ENCODE measurements at places on chromosomes 12 and 14. TPM values are rescaled to one million over a fixed set of nuclear protein-coding genes. Genes with fewer than 3 reads are reported as not detected.

GRCh38 chr14:58288106-58288792 is 10.1 kb upstream of the ARID4A start:
- DNase-seq, result no peak

- DNase-seq, result no peak
These were observed 8.7 kb downstream of the MMP17 start for GRCh38 chr12:131836714-131837397.

DNA sequence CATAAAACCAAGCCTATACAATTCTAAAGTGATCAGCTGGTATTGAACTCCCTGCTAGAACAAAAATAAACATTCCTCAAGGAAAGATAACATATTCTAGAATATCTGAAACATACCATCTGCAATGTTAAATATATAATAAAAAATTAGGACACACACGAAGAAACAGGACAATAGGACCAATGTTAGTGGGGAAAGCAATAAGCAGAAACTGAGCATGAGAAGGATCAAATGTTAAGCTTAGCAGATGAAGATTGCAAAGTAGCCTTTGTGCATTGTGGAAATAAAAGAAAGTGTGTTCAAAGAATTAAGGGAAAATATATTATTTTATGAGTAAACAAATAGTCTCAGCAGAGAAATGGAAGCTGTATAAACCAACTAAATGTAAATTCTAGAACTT is 180.8 kb downstream of the EPS8 start:
- DNase-seq, result no peak

DNA sequence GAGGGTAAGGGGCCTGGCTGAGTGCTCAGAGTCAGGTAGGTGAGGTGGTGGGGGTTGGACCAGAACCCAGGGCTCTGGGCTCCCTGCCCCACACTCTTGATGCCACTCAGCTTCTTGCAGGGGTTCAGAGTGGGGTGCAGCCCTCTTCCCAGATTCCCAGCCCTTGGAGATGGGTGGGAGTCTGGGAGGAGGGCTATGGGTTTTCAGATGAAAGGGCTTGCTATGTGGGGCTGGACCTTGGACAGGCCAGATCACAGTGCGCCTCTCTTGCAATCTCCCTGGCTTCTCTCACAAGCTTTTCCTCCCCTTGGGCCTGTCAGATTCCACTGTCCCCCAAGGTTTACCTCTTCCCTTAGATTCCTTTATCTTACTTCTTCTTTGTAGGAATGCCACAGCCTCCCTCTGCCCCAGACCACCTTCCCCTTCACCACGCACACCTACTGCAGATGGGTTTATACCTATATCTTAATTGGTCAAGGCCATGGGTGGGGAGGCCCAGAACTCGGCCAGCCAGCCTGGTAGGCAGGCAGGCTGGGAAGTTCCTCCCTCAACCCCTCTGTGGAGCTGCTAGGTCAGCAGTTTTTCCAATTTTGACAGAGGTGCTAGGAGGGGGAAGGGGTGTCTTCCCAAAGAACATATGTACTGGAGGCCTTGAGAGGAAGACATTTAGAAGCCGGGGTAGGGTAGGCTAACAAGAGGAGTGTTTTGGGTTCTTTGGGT is 1.4 kb downstream of the NYNRIN start:
- no peak for DNase-seq

Gene OTOGL
- 0.45 TPM for polyA plus RNA-seq

- no peak for DNase-seq
These were observed 10.1 kb upstream of the NR2C1 start for GRCh38 chr12:95083471-95083870.

Gene RAPGEF3
- 12.1 TPM for polyA plus RNA-seq

DNA sequence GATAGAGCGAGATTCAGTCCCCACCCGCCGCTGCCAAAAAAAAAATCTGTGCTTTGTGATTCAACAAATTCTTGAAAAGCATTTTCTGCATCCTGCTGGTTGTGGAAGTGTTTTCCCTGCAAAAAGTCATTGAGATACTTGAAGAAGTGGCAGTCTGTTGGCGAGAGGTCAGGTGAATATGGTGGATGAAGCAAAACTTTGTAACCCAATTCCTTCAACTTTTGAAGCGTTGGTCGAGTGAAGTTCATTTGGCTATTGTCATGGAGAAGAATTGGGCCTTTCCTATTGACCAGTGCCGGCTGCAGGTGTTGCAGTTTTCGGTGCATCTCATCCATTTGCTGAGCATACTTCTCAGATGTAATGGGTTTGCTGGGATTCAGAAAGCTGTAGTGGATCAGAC is 20.9 kb downstream of the SRGAP1 start:
- no peak for DNase-seq

- peak; percentile 63 for DNase-seq
These were observed 115.7 kb downstream of the RFLNA start for GRCh38 chr12:124410354-124411175.

GRCh38 chr12:108802101-108802961 is 55.1 kb downstream of the SSH1 start:
- peak; percentile 89 for DNase-seq

- no peak for DNase-seq
These were observed 445.8 kb upstream of the TBX3 start for GRCh38 chr12:115129727-115130126.

DNA sequence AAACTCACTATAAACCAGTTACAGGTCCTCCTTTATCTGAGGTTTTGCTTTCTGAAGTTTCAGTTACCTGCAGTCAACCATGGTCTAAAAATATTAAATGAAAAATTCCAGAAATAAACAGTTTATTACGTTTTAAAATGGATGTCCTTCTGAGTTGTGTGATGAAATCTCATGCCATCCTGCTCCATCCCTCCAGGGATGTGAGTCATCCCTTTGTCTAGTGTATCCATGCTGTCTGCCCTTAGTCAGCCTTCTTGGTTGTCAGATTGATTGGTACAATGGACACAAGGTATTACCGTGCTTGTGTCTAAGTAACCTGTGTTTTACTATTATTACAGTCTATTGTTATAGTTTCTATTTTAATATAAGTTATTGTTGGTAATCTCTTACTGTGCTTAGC is 328.3 kb downstream of the APAF1 start:
- no peak for DNase-seq

GRCh38 chr14:49017447-49017846 is 568.7 kb downstream of the RPS29 start:
- no peak for DNase-seq

- no peak for DNase-seq
These were observed 3.8 kb upstream of the GZMH start for GRCh38 chr14:24613241-24613640.

Gene MYO1H
- not detected for polyA plus RNA-seq

Gene PUS7L
- polyA plus RNA-seq, result 5.8 TPM

- no peak for DNase-seq
These were observed 131.5 kb upstream of the RTL1 start for GRCh38 chr14:101034986-101035385.

Gene SERPINA1
- polyA plus RNA-seq, result 1.2 TPM

DNA sequence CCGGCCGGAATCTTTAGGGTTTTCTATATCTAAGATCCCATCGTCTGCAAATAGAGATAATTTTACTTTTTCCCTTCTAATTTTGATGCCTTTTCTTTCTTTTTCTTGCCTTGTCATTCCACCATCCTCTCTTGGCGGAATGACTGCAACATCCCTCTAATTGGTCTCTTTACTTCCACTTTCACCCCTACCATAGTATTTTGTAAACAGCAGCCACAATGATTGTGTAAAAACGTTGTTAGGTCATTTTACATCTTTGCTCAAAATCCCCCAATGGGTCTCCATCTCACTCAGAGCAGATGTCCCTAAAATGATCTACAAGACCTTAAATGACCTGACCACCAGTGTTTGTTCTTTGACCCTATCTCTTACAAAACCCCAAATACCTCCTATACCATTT is 80.0 kb upstream of the STAC3 start:
- no peak for DNase-seq

- DNase-seq, result peak; percentile 57
These were observed 13.6 kb downstream of the PLEKHG3 start for GRCh38 chr14:64717870-64718269.

DNA sequence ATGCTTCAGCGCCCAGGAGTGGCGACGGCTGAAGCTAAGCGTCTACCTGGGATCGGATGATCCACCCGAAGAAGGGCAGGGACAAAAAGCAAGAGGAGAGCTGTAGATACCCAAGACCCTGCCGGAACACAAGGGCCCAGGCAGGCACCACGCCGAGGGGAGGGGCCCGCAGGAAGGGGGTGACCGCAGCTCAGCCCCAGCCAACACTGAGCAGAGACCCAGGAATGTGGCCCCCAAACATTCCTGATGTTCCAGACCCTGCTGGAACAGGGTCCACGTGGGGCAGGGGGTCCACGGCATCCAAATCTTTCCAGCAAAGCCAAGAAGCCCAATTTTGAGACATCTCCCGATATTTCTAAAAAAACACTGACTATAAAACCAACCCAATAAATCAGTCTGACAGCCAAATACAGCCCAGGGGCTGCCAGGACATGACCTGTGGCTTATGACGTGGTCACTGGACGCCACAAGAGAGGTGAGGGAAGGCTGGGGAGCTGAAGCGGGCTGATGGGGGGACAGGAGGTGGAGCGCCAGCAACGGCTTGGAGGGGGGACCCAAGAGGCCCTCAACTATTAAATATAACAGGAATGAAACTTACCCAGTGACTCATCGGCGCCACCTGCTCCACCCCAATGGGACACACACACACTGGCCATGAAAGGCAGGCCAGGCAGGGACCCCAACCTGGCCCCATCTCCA is 58.9 kb downstream of the NCOR2 start:
- no peak for DNase-seq
